ENCODE measurements at places on chromosomes 2 and 18. TPM values are rescaled to one million over a fixed set of nuclear protein-coding genes. Genes with fewer than 3 reads are reported as not detected.

The PROM2 gene
- 16.0 TPM for total RNA-seq

The CHRNG gene
- total RNA-seq = not detected

The BARD1 gene
- 18.8 TPM for total RNA-seq

The TEX44 gene
- not detected for total RNA-seq

The CELF4 gene
- 1.6 TPM for total RNA-seq

The STEAP3 gene
- total RNA-seq = 3.8 TPM

The FBXO41 gene
- total RNA-seq = 5.8 TPM

The ZSWIM2 gene
- total RNA-seq = not detected

The REG1B gene
- not detected for total RNA-seq

The GKN2 gene
- total RNA-seq = not detected

The ASB18 gene
- not detected for total RNA-seq

The ZNF396 gene
- total RNA-seq = 2.8 TPM

The IL36A gene
- total RNA-seq = not detected

The LYG1 gene
- 1.6 TPM for total RNA-seq

The PRSS56 gene
- not detected for total RNA-seq

The AQP12A gene
- total RNA-seq = not detected

The NEMP2 gene
- total RNA-seq = 5.4 TPM

The VIL1 gene
- total RNA-seq = 0.63 TPM

The CLEC4F gene
- not detected for total RNA-seq

The C18orf63 gene
- not detected for total RNA-seq

The COLEC12 gene
- 61.1 TPM for total RNA-seq

The ARL5A gene
- 48.0 TPM for total RNA-seq

The TRABD2A gene
- total RNA-seq = not detected

The POMC gene
- total RNA-seq = 3.9 TPM

The PCARE gene
- 0.49 TPM for total RNA-seq

The CNDP1 gene
- not detected for total RNA-seq

The IL36RN gene
- total RNA-seq = not detected

The GATA6 gene
- total RNA-seq = 182 TPM

The SIGLEC15 gene
- 4.2 TPM for total RNA-seq

The LRP2 gene
- 1.5 TPM for total RNA-seq

The SNORC gene
- total RNA-seq = 3.8 TPM

The MOGAT1 gene
- not detected for total RNA-seq

The AAK1 gene
- 47.4 TPM for total RNA-seq

The ARID5A gene
- 8.4 TPM for total RNA-seq

The FBXO15 gene
- total RNA-seq = 1.3 TPM

The FOXI3 gene
- not detected for total RNA-seq

Measured in cardiac muscle cell (in vitro differentiated cells and primary cell).